ENCODE measurements at places on chromosomes 1 and 21. TPM values are rescaled to one million over a fixed set of nuclear protein-coding genes. Genes with fewer than 3 reads are reported as not detected.

C1orf185 gene
- not detected for total RNA-seq

MUTYH gene
- total RNA-seq: 8.2 TPM

CA14 gene
- total RNA-seq: not detected

FLVCR1 gene
- total RNA-seq: 19.2 TPM

TRAPPC3 gene
- 83.7 TPM for total RNA-seq

PYHIN1 gene
- not detected for total RNA-seq

TMEM79 gene
- 6.0 TPM for total RNA-seq

OSCP1 gene
- total RNA-seq: 7.0 TPM
